RWPE2 (cell line): ENCODE measurements at places on chromosomes 5 and 9.

GRCh38 chr5:155299386-155300005 is 285.9 kb downstream of the KIF4B start:
- no peaks in the 10 kb centered on the region for H3K27me3 ChIP-seq
- H3K27ac ChIP-seq = no peak overlapping the region

DNA sequence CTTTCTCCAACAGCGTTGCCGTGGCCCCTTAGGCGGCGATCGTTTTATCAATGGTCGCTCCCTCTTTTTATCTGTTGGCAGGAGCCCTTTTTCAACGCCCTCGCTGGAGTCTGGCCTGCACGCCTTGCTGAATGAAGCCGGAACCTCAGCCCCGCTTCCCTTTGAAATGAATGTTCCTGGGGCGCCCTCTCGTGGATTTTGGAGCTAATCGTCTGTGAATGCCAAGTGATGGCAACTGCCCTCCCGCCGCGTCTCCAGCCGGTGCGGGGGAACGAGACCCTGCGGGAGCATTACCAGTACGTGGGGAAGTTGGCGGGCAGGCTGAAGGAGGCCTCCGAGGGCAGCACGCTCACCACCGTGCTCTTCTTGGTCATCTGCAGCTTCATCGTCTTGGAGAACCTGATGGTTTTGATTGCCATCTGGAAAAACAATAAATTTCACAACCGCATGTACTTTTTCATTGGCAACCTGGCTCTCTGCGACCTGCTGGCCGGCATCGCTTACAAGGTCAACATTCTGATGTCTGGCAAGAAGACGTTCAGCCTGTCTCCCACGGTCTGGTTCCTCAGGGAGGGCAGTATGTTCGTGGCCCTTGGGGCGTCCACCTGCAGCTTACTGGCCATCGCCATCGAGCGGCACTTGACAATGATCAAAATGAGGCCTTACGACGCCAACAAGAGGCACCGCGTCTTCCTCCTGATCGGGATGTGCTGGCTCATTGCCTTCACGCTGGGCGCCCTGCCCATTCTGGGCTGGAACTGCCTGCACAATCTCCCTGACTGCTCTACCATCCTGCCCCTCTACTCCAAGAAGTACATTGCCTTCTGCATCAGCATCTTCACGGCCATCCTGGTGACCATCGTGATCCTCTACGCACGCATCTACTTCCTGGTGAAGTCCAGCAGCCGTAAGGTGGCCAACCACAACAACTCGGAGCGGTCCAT is 10.0 kb downstream of the S1PR3 start:
- no peaks in the 10 kb centered on the region for H3K36me3 ChIP-seq
- no peaks in the 10 kb centered on the region for H3K27me3 ChIP-seq
- H3K4me1 ChIP-seq = no peaks in the 10 kb centered on the region
- no peak overlapping the region for H3K27ac ChIP-seq
- DNase-seq = no peak

- no peaks in the 10 kb centered on the region for H3K36me3 ChIP-seq
- DNase-seq = no peak
- H3K4me3 ChIP-seq = no peak overlapping the region
- no peak overlapping the region for H3K27ac ChIP-seq
- H3K27me3 ChIP-seq = no peaks in the 10 kb centered on the region
Measured at GRCh38 chr5:168085261-168086031, 206.0 kb upstream of the WWC1 start.

DNA sequence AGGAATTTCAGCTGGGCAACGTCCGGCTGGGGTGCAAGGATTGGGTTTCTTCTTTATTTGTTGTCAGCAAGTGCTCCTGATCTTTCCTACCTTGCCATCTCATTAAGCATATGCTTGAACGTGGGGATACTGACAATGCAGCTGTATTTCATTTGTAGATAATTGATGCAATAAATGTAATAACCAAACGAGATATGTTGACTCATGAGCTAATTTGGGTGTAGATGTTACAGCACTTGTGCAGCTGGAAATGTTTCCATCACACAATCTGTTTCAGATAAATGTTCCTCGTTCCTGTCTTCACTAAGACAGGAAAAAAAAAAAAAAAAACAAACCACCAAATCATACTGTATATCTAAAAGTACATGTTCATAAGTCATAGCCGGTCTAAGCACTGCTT is 123.8 kb downstream of the DMRT2 start:
- no peak overlapping the region for H3K4me3 ChIP-seq
- DNase-seq = no peak
- no peaks in the 10 kb centered on the region for H3K36me3 ChIP-seq
- no peak overlapping the region for H3K27ac ChIP-seq
- H3K27me3 ChIP-seq = no peaks in the 10 kb centered on the region

DNA sequence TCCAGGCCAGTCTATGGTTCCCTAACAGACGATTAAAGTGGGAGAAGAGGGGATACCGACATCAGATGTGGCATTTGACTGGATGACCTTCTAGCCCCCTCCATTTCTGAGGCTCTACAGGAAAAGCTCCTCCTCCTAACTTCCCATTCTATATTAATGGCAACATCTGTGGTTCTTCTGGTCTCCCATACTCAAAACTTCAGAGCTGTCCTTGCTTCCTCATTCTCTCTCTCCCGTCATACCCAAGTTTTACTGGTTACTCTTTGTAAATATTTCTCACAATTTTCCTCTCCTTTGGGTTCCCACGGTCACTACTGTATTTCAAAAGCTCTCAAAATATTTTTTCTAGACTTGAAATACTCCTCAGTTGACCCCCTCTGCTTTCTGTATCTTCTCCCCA is 36.0 kb upstream of the IL7R start:
- H3K27me3 ChIP-seq = no peaks in the 10 kb centered on the region
- no peaks in the 10 kb centered on the region for H3K4me1 ChIP-seq
- H3K4me3 ChIP-seq = no peak overlapping the region
- DNase-seq = no peak
- no peak overlapping the region for H3K27ac ChIP-seq
- no peaks in the 10 kb centered on the region for H3K36me3 ChIP-seq

- H3K36me3 ChIP-seq = no peaks in the 10 kb centered on the region
- H3K4me1 ChIP-seq = no peaks in the 10 kb centered on the region
- DNase-seq = no peak
- no peak overlapping the region for H3K27ac ChIP-seq
Measured at GRCh38 chr9:105971986-105972385, 277.6 kb downstream of the TMEM38B start.

DNA sequence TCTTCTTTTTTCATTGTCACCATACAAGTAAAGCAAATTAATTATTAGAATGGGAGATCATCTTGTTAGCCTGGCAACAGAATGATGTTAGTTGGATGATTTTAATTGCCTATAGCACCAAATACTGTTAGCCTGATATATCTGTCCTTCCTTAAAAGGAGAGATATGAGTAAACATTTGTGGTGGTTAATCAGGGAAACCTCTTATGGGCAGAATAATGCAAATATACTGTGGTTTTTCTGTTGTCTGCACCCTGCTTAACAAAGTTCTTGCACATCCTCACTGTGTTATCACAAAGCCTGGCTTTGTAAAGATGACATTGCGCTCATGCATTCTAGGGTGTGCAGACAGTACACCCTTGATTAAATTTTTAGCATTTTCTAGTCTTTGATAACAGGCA is 254.9 kb upstream of the SMC2 start:
- H3K4me1 ChIP-seq = no peaks in the 10 kb centered on the region
- no peak overlapping the region for H3K4me3 ChIP-seq
- no peak overlapping the region for H3K27ac ChIP-seq
- H3K36me3 ChIP-seq = no peaks in the 10 kb centered on the region
- no peaks in the 10 kb centered on the region for H3K27me3 ChIP-seq

DNA sequence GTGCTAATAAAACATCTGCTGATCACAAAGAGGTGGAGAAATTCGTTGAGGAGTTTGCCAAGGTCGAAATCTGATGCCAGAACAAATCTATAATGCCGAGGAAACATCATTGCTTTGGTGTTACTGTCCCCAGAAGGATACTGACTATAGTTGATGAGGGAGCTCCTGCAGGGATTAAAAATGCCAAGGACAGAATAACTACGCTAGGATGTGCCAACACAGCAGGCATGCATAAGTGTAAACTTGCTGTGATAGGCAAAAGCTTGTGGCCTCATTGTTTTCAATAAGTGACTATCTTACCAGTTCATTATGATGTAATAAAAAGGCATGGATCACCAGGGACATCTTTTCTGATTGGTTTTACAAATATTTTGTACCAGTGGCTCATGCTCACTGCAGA is 66.8 kb upstream of the ADCY2 start:
- H3K27me3 ChIP-seq = no peaks in the 10 kb centered on the region
- no peak for DNase-seq
- no peaks in the 10 kb centered on the region for H3K36me3 ChIP-seq
- no peak overlapping the region for H3K4me3 ChIP-seq
- no peaks in the 10 kb centered on the region for H3K4me1 ChIP-seq
- H3K27ac ChIP-seq = no peak overlapping the region

DNA sequence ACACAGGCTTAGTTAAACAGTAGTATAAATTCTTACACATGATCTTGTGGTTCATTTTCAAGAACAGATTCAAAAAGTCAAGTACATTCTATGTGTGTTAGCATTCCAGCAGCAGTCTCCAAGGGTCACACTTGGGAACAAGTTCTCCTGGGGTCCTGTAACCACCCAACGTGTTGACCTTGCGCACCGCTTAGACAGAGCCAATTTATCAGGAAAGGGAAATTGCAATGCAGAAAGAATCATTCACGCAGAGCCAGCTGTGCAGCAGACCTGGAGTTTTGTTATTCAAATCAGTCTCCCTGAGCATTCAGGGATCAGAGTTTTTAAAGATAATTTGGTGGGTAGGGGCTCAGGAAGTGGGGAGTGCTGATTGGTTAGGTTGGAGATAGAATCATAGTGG is 8.5 kb upstream of the RXFP3 start:
- H3K4me3 ChIP-seq = no peak overlapping the region
- no peaks in the 10 kb centered on the region for H3K27me3 ChIP-seq
- DNase-seq = no peak
- no peaks in the 10 kb centered on the region for H3K4me1 ChIP-seq
- H3K27ac ChIP-seq = no peak overlapping the region

- no peak overlapping the region for H3K4me3 ChIP-seq
- H3K36me3 ChIP-seq = no peaks in the 10 kb centered on the region
- H3K27ac ChIP-seq = no peak overlapping the region
Measured at GRCh38 chr9:135215571-135216161, 128.2 kb downstream of the OLFM1 start.

GRCh38 chr9:114276908-114277821 is 45.7 kb upstream of the ORM1 start:
- H3K4me3 ChIP-seq = no peak overlapping the region
- DNase-seq = peak; percentile 86
- peaks cover 51% of the 10 kb centered on the region for H3K4me1 ChIP-seq
- H3K36me3 ChIP-seq = no peaks in the 10 kb centered on the region
